Stimulated activated CD4-positive, alpha-beta T cell treated with anti-CD3 and anti-CD28 coated beads, TNF-alpha, amount 100 ng/mL, for 48 hours (primary cell): ENCODE measurements at places on chromosomes 4 and X.
A peak's percentile ranks its signal among the peaks of the same experiment; 100 is the strongest.

DNA sequence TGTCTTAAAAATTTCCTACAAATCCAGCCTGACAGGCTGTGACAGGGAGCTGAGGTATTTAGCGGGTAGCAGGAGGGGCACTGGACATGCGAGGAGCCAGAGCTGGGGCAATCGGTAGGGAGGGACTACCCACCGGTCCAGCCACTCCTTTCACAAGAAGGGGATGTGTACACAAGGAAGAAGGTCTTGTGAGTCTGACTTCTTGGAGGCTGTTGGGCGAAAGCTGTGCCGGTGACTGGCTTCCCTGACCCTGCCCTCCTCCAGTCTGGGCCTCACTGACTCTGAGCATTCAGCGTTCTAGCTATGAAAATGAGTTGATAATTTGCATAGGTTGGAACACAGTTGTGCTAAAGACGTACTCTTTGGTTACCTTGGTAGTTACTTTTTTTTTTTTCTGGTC is 12.7 kb upstream of the CXCL8 start:
- DNase-seq: no peak

DNA sequence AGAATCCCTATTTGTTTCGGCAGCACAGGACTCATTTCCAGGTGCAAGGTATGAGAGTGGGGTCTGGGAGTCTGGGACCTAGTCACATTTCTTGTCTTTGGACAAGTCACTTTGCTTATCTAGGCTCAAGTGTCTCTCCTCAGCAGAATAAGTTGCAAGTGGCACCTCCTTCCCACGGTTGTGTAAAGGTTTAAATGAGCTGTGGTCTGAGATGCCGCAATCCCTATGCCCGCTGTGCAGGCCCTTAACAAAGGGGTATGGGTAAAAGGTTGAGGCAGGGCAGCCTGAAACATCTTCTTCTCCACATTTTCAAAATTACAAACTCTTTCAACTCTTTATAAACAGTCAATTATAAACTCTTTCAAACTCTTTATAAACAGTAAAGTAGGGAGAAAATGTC is 93.7 kb downstream of the RTL5 start:
- DNase-seq: no peak

GRCh38 chr4:90124276-90124675 is 2.9 kb upstream of the CCSER1 start:
- no peak for DNase-seq

DNA sequence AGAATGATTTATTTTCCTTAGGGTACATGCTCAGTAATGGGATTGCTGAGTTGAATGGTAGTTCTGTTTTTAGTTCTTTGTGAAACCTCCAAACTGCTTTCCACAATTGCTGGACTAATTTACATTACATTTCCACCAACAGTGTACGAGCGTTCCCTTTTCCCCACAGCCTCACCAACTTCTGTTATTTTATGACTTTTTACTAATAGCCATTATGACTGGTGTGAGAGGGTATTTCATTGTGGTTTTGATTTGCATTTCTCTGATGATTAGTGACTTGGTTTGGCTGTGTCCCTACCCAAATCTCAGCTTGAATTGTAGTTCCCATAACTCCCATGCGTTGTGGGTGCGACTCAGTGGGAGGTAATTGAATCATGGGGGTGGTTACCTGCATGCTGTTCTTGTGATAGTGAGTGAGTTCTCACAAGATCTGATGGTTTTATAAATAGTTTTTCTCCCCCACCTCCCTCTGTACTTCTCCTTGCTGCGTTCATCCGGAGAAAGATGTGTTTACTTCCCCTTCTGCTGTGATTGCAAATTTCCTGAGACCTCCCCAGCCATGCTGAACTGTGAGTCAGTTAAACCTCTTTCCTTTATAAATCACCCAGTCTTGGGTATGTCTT is 95.1 kb downstream of the GBA3 start:
- no peak for DNase-seq

DNA sequence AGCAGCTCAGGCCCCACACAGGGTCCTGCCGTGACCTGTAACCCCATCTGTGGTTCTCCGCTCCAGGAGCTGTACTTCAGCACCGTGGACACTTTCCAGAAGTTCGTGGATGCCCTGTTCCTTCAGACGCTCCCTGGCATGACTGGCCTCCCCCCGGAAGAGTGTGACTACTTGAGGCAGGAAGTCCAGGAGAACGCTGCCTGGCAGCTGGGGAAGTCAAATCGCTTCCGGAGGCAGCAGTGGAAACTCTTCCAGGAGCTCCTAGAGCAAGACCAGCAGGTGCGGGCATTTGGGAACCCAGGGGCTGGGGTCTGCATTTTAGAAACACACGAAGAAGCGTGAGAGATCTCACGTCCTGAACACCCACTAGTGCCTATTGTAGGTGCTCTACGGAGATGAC is 72.5 kb downstream of the EVC start:
- DNase-seq: no peak

- no peak for DNase-seq
Observed at GRCh38 chr4:10184041-10184440, 67.4 kb upstream of the WDR1 start.

DNA sequence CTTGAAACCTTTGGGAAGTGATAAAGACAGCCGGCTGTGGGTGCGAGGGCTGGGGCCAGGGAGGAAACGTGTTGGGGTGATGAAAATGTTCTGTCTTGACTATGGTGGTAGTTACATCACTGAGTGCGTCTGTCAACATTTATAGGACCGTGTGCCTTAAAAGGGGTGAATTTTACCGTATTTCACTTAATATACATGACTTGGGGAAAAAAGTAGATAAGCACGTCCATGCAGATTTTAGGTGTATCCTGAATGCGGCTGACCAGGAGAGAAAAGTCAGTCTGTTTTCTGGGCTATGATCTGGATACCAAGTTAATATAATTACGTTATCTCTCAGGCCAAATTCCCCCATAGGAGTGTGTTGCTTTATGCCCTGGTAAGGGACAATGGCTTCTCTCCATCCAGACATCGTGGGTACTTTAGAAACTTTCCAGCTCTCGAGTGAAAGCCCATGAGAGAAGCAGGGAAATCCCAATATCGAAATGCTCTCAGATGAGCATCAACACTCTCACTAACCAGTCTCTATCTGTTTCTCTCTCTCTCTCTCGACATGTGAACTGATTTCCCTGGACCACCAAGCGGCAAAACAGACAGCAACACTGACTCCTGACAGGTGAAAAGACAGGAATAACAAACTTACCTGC is 71.5 kb downstream of the IRF2 start:
- no peak for DNase-seq

GRCh38 chr4:25320773-25321172 is 8.2 kb downstream of the ZCCHC4 start:
- no peak for DNase-seq

DNA sequence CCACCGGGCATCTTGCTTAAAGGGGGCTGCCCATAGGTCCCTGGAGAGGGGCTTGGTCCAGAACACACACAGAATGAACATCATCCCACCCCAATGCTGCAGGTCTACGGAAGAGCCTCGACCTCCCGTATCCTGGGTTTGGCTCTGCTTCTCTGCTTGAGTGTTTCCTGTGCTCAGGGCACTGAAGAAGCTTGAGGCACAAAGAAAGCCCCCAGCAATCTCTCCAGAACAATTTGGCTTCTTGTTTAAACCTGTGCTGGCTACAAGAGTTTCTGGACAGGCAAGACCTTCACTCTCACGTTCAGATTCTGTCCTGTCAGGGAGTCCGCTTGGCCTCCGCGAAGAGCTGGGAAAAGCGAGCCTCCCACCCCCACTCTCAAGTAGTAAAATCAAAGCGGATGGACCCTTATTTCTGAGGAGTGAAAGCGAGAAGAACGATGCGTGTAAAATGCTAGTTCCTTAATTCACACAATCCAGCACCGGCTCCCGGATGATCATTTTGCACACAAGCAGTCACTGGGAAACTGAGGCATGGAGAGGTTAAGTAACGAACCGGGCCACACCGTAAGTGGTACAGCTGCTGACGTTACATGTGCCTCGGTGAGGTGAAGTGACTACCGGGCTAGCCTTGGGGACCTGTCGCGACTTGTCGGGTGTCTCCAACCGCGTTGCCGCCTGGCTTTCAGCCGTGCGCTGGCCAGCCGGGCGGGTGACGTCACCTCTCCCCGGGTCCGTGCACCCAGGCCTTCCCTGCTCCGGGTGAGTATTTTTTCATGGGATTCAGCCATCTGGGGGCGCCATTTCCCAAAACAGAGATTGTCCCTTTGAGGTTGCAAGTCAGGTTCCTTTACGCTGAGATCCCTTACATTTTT is 3.1 kb upstream of the SFRP2 start:
- DNase-seq: peak; percentile 36

- no peak for DNase-seq
Observed at GRCh38 chrX:96372313-96373046, 312.2 kb upstream of the DIAPH2 start.

DNA sequence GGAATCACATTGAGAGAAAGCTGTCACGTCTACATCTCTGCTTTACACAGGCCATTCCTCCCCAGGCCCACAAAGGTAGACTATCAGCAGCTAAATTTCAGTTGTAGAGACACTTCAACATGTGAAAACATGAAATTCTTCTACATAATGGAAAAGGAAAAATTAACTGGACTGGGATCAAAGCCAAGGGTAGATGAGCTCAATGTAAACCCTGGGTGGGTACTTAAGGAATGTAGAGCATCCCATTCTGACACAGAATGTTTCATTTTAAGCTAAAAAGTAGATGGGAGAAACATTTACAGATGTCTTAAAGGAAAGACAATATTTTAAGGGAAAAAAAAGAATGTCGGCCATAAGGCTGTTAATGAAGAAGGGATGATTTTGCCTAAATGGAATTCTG is 51.3 kb upstream of the NPNT start:
- DNase-seq: no peak

GRCh38 chr4:16120720-16121119 is 36.9 kb upstream of the PROM1 start:
- no peak for DNase-seq
